ENCODE measurements at places on chromosomes 2 and 18. TPM values are rescaled to one million over a fixed set of nuclear protein-coding genes. Genes with fewer than 3 reads are reported as not detected.

DNA sequence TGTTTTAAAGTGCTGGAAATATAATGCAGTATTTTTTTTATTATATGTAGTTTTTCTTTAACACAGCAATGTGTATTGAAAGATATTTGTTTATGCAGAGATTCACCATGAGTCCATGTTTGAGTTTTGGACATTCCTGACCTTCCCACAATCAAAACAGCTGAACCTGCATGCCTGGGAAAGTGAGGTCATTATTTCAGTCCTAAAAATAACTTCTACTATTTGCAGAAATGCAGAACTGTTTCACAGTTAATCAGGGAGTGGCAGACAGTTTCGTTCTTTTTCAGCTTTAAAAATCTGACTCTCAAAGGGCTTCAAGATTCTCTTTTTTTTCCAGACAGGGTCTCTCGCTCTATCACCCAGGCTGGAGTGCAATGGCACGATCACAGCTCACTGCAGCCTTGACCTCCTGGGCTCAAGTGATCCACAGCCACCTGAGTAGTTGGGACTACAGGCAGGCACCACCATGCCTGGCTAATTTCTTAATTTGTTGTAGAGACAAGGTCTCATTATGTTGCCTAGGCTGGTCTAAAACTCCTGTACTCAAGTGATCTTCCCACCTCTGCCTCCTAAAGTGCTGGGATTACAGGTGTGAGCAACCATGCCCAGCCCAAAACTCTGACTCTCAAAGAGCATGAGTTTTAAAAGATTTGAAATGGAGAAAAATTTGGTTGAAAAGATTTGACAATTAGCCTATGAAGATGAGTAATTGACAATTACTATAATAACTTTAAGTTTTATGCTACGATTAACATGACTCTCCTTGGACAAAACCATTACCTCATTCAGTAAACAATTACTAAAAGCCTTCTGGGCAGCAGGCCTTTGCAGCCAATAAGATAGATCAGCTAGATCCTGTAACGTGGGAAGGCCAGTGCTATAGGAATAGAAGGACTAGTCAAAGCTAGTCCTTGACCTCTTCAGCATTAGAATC is 5.0 kb upstream of the MYL12B start:
- peaks cover 49% of the 10 kb centered on the region for H3K36me3 ChIP-seq
- H3K4me3 ChIP-seq: no peak overlapping the region
- H3K27me3 ChIP-seq: no peaks in the 10 kb centered on the region
- H3K27ac ChIP-seq: peak overlapping the region; percentile 73
- peaks cover 54% of the 10 kb centered on the region for H3K4me1 ChIP-seq

DNA sequence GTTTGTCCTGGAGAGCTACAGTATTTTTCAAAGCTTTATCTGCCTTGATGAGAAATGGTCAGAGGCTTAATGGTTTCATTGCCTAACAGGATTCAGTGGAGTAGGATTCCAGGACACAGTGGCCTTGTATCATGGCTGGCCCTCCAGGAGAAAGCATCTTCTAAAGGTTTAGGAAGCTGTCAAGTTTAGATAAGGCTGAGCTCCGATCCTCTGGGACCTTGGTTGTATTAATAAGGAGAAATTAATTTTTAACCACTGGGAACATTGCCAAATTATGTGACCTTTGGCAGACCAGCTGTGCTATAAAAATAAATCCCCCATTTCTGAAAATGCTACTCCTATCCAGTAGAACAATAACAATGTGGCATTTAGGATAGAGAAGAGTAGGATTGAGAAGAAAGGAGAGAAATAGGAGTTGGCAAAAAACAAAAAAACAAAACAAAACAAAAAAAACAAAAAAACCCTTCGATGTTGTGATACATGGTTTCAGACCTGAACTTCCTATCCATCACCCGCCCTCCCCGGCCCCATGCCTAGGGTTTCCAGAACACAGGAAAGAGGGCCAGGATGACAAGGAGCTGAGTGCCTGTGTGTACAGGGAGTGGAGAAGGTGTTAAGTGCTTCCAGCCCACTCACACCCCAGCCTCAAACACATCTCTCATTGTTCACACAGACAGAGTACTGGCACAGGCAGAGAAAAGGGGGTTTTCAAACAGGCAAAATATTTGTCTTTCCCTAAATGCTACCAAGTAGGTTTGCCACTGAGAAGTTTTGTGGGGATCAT is 6.3 kb downstream of the NRP2 start:
- H3K4me3 ChIP-seq: no peak overlapping the region
- H3K4me1 ChIP-seq: peaks cover 75% of the 10 kb centered on the region
- peak overlapping the region; percentile 87 for H3K27ac ChIP-seq
- DNase-seq: no peak

DNA sequence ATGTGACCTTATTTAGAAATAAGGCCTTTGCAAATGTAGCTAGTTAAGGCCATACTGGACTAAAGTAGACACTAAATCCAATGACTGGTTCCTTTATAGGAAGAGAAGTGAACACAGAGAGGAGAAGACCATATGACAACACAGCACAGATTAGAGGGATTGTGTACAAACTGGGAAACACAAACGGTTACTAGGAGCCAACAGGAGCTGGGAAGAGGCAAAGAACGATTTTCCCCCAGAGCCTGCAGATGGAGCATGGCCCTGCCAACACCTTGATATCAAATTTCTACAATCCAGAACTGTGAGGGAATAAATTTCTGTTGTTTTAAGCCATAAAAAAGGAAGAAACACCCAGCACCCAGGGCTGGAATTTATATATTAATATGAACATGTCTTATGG is 38.7 kb upstream of the COL5A2 start:
- H3K4me3 ChIP-seq: no peak overlapping the region
- peaks cover 12% of the 10 kb centered on the region for H3K4me1 ChIP-seq
- H3K27me3 ChIP-seq: no peaks in the 10 kb centered on the region
- H3K27ac ChIP-seq: no peak overlapping the region
- DNase-seq: no peak

GRCh38 chr2:136920652-136921333 is 155.4 kb downstream of the THSD7B start:
- H3K27ac ChIP-seq: no peak overlapping the region
- H3K4me3 ChIP-seq: no peak overlapping the region
- H3K27me3 ChIP-seq: no peaks in the 10 kb centered on the region

DNA sequence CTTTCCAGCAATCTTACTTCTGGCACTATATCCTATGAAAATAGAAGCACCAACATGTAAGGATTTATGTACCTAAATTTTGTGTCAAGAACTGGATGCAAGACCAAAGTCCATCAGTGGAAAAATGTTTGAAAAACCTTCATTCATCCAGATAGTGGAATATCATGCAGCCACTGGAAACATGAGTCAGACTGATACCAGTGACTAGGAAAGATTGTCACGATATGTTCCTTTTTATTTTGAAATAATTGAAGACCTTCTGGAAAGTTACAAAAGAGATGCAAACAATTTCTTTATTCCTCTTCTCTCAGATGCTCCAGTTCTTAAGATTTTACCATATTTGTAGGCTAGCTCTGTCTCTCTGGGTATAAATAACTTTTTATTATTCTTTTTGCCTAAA is 40.5 kb upstream of the IL1R2 start:
- H3K4me3 ChIP-seq: no peak overlapping the region
- H3K27me3 ChIP-seq: no peaks in the 10 kb centered on the region
- H3K27ac ChIP-seq: no peak overlapping the region
- H3K4me1 ChIP-seq: no peaks in the 10 kb centered on the region
- H3K36me3 ChIP-seq: no peaks in the 10 kb centered on the region
- no peak for DNase-seq

- DNase-seq: no peak
- H3K36me3 ChIP-seq: no peaks in the 10 kb centered on the region
- no peak overlapping the region for H3K4me3 ChIP-seq
- no peaks in the 10 kb centered on the region for H3K27me3 ChIP-seq
- H3K27ac ChIP-seq: peak overlapping the region; percentile 55
- H3K4me1 ChIP-seq: peaks cover 80% of the 10 kb centered on the region
Measured at GRCh38 chr18:12001421-12001820, 20.1 kb downstream of the IMPA2 start.

GRCh38 chr18:9719421-9719981 is 11.4 kb downstream of the RAB31 start:
- no peaks in the 10 kb centered on the region for H3K36me3 ChIP-seq
- H3K27ac ChIP-seq: peak overlapping the region; percentile 61
- DNase-seq: no peak
- H3K4me1 ChIP-seq: no peaks in the 10 kb centered on the region
- H3K27me3 ChIP-seq: no peaks in the 10 kb centered on the region

GRCh38 chr18:33201509-33201926 is 239.0 kb downstream of the CCDC178 start:
- H3K4me3 ChIP-seq: no peak overlapping the region
- no peaks in the 10 kb centered on the region for H3K36me3 ChIP-seq
- H3K27me3 ChIP-seq: no peaks in the 10 kb centered on the region
- DNase-seq: peak; percentile 9
- H3K4me1 ChIP-seq: no peaks in the 10 kb centered on the region
- H3K27ac ChIP-seq: no peak overlapping the region

- peak overlapping the region; percentile 11 for H3K27ac ChIP-seq
- no peak overlapping the region for H3K4me3 ChIP-seq
- DNase-seq: no peak
- no peaks in the 10 kb centered on the region for H3K36me3 ChIP-seq
Measured at GRCh38 chr2:168201584-168202116, 45.7 kb downstream of the STK39 start.

DNA sequence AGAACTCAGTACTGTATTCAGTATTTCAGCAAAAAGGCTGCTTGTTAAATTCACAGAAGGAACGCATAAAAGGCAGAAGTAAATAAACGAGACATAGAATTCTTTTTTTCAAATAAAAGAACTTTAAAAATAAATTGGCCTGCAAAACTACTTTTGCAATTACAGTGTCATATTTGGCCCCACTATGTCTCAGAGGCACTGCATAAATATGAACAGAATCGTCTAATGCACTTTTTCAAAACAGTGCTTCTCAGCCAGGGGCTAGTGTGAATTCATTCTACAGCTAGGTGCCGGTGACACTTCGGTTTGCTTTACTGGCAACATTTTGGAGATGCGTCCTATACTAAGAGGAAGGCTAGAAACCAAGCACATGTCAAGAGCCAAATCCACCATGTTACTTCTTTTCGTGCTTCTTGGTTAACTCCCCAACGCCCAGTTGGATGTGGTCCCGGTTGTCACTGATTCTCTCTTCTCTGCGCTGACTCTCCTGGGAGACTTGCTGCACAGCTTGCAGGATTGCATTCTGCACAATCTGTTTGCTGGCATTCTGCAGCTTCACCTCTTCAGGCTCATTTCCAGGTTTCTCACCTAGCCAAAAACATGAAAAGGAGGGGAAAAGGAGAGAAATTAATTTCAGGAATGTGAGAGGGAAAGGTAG is 51.8 kb downstream of the AKAIN1 start:
- H3K36me3 ChIP-seq: no peaks in the 10 kb centered on the region
- no peak overlapping the region for H3K27ac ChIP-seq
- no peak for DNase-seq
- no peak overlapping the region for H3K4me3 ChIP-seq
- no peaks in the 10 kb centered on the region for H3K4me1 ChIP-seq
- no peaks in the 10 kb centered on the region for H3K27me3 ChIP-seq

DNA sequence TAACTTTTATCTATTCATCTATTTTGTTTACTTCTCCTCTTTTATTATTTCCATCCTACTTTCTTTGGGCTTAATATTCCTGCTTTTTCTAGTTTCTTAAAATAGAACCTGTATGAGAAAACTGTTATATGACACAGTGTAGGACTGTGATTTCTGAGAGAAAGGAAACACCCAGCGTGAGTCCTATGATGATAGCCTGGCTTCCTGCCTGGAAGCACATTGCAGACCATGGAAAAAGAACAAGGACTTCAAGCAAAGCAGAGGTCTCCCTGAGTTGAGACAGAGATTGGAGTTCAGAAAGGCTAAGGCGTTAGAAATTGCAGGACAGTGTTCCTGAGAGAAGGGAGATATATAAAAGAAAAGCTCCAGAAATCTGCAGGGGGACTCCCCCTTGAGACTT is 7.8 kb downstream of the RBM44 start:
- no peaks in the 10 kb centered on the region for H3K4me1 ChIP-seq
- no peaks in the 10 kb centered on the region for H3K27me3 ChIP-seq
- DNase-seq: no peak

DNA sequence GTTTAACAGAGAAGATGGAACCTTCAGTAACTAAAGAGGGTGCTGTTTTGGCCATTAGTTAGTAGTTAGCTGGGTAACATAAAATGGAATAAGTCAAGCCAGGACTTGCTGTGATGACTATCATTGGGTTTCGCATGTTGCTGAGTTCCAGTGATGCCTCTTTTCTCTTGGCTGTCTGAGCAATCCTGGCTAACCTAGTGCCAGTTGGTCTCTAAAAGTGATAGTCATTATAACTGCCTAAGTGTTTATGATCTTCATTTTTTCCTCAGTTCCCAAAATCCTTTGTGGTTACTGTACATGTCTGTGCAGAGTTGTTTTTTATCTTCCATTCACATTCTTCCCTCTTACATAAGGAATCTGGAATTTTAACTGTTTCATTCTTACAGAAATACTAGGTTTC is 33.4 kb downstream of the WDR43 start:
- no peak for DNase-seq
- no peaks in the 10 kb centered on the region for H3K4me1 ChIP-seq
- H3K27ac ChIP-seq: no peak overlapping the region
- no peaks in the 10 kb centered on the region for H3K27me3 ChIP-seq
- H3K36me3 ChIP-seq: no peaks in the 10 kb centered on the region
- H3K4me3 ChIP-seq: no peak overlapping the region

GRCh38 chr2:228611171-228611570 is 429.7 kb upstream of the SPHKAP start:
- H3K4me3 ChIP-seq: no peak overlapping the region
- no peaks in the 10 kb centered on the region for H3K4me1 ChIP-seq
- no peak for DNase-seq
- H3K36me3 ChIP-seq: no peaks in the 10 kb centered on the region
- no peak overlapping the region for H3K27ac ChIP-seq

DNA sequence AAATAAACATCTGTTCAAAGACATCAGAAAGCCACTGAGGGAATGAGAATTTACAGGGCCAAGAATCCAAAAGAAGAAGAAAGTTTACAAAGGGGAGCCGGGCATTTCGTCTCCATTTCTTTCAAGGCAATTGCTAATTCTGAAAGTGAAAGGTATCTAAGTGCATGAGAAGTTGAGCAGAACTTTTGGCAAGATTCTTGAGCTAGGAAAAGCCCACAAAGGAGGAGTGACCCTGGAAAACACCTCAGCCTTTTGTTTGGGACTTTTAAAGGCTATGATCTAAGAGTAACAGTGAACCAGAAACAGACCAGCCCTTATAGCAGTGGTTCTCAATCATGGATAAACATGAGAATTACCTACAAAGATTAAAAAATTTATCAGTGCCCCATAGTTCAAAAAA is 87.4 kb downstream of the MDH1 start:
- H3K27me3 ChIP-seq: peaks cover 4% of the 10 kb centered on the region
- H3K4me1 ChIP-seq: no peaks in the 10 kb centered on the region
- H3K27ac ChIP-seq: no peak overlapping the region
- H3K4me3 ChIP-seq: no peak overlapping the region
- H3K36me3 ChIP-seq: no peaks in the 10 kb centered on the region

GRCh38 chr2:124547700-124548099 is 522.6 kb downstream of the CNTNAP5 start:
- H3K27ac ChIP-seq: no peak overlapping the region
- DNase-seq: no peak
- H3K4me1 ChIP-seq: no peaks in the 10 kb centered on the region
- no peaks in the 10 kb centered on the region for H3K27me3 ChIP-seq

Gene MARCHF4
- total RNA-seq: not detected

Gene LONRF2
- 2.5 TPM for total RNA-seq

Gene SMAD7
- 76.0 TPM for total RNA-seq

Gene GALNT3
- total RNA-seq: 17.2 TPM
